ENCODE measurements at places on chromosomes 11 and 22. TPM values are rescaled to one million over a fixed set of nuclear protein-coding genes. Genes with fewer than 3 reads are reported as not detected.

Gene ELFN2
- total RNA-seq, result 4.0 TPM

Gene CASP5
- not detected for total RNA-seq

Gene SELENOM
- total RNA-seq, result 373 TPM

Gene FAM83F
- total RNA-seq, result not detected

Gene ADM2
- 8.8 TPM for total RNA-seq

Gene SESN3
- 4.7 TPM for total RNA-seq

Gene MAPK11
- total RNA-seq, result 8.0 TPM

Gene P2RX6
- total RNA-seq, result 2.1 TPM

Gene OR51B4
- not detected for total RNA-seq

Gene LRRC56
- total RNA-seq, result 2.6 TPM

Gene OR10D3
- not detected for total RNA-seq

Gene SLC22A25
- not detected for total RNA-seq

Gene INPP5J
- 0.52 TPM for total RNA-seq

Gene TNKS1BP1
- total RNA-seq, result 89.3 TPM

Gene C11orf16
- total RNA-seq, result not detected

Gene GAB4
- not detected for total RNA-seq

Gene SLC35C1
- 24.2 TPM for total RNA-seq

Gene MYO18B
- total RNA-seq, result not detected

Gene B4GALNT4
- total RNA-seq, result 50.0 TPM

Gene NAALAD2
- 1.7 TPM for total RNA-seq

Gene NEFH
- 1.3 TPM for total RNA-seq

Gene LRRC74B
- not detected for total RNA-seq

Gene MAPK8IP1
- 27.8 TPM for total RNA-seq

Gene SELENOH
- 127 TPM for total RNA-seq

Gene TMEM86A
- 1.2 TPM for total RNA-seq

Gene OR8K3
- not detected for total RNA-seq

Gene LAYN
- 27.9 TPM for total RNA-seq

Gene TYR
- total RNA-seq, result not detected

Gene APOL5
- not detected for total RNA-seq

Gene MEI1
- total RNA-seq, result not detected

Gene KCNQ1OT1
- total RNA-seq, result 0.39 TPM

Gene CALCA
- not detected for total RNA-seq

Gene LRP4
- total RNA-seq, result 5.0 TPM

Gene FAT3
- total RNA-seq, result 0.40 TPM

Gene NCF4
- total RNA-seq, result not detected

Gene SC5D
- 23.5 TPM for total RNA-seq

Gene XKR3
- not detected for total RNA-seq

Gene CARD18
- not detected for total RNA-seq

Gene BAIAP2L2
- 4.4 TPM for total RNA-seq

Gene ART5
- 0.52 TPM for total RNA-seq

Gene KCNJ11
- total RNA-seq, result not detected

Gene RNF121
- 29.1 TPM for total RNA-seq

Gene KCNA4
- not detected for total RNA-seq

Gene FAM227A
- 0.48 TPM for total RNA-seq

Gene OR5B12
- not detected for total RNA-seq

Data from epithelial cell of alveolus of lung (primary cell).